GM04504 (cell line): ENCODE measurements at places on chromosomes 6 and 20.

DNA sequence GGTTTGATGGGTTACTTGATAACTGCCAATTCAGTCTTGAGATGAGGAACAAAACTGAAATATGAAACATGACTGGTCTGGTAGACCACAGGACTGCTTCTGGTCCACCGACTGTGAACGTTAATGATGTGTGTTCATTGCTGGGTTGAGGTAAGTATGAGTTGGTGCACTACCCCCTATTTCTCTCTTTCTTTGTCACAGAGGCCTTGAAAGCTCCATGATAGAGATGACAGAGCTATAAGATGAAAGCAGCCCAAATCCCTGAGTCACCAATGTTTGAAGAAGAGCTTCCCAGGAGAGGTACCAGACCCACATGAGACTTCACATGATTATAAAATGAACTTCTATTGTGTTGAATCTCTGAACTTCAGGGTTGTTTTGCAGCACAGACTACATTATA is 555.5 kb downstream of the PTPRT start:
- no peak for DNase-seq

GRCh38 chr6:26025894-26026832 is 61.1 kb upstream of the HFE start:
- DNase-seq = peak; percentile 84

GRCh38 chr20:45842169-45842812 is 8.7 kb downstream of the SNX21 start:
- peak; percentile 87 for DNase-seq

DNA sequence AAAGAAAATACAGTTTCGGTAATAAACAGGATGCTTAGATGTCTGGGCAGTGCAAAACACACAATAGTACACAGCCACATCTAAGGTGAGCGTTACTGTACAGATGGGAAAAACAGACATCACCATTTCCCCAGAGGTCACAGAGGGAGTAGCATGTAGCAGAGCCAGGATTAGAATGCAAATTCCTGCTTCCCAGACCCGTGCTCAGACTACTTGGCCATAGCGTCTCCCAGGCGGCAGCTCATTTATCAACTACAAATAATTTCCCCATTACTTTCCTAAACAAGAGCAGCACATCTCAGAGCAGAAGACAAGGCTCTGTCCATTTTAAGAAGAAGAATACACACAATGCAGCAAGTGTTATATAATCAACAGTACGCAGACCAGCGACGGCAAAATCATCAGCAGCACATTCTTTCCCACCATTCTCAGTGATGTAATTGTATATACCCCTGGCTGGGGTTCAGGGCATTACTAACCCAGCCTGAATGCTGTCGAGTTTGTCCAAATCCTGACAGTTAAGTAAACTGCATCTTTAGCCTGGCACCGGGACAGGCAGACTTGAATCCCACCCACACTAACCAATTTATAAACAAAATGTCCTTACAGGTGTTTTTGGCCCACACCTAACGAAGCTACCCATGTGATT is 61.9 kb downstream of the CNKSR3 start:
- DNase-seq = peak; percentile 62

DNA sequence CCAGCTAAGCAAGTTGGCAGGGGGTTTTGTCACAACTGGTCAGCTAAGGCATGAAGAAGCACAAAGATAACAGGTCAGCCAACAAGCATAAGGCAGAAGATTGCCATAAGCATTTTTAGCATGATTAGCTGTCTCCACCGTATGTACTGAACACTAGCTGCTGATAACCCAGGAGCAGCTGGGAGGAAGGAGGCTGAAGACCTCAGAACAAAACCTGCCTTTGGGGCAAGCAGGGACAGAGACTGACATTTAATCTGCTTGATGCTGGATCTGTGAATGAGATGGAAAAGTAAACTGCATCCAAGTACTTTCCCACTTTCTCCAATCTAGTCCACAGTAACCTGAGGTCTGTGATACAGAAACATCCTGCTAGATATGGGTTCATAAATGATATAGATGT is 353.0 kb upstream of the MAP3K7 start:
- DNase-seq = no peak

GRCh38 chr20:24149881-24150307 is 161.3 kb upstream of the GGTLC1 start:
- DNase-seq = no peak

DNA sequence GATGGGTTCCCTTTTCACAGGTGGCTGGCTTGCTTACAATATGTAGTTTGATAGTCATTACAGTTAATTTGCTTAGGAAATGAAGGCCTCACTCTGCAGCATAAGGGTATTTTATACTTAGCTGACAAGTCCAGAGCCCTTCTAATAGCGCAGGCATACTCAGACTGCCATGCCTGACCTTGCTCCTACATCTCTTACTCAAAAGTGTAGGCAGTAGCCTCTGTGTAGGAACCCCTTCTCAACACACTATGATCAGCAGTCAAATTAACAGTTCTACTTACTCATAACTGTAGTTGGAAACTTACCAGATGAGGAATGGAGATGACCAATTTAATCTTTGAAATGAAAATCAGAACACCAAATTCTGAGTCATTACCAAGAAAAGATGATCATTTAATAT is 373.5 kb downstream of the TBC1D32 start:
- DNase-seq = no peak

DNA sequence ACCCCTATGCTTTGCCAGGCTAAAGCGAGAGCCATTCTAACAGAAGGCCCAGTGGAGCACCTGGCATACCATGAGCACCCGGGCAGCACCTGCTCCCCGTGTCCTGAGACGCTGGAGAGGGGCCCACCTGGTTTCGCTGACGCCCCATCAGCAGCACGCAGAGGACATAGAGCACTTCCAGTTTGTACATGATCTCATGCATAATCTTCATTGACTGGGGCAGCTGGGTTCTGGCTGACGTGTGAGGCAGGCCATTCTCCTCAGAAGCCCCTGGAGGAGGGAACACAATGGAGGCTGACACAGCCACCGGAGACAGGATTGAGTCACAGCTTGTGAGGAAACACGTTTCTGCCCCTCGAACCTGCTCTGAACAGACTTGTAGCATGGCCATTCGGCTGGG is 65.4 kb downstream of the MYH7B start:
- no peak for DNase-seq
